ENCODE measurements at places on chromosomes 6 and 20.

DNA sequence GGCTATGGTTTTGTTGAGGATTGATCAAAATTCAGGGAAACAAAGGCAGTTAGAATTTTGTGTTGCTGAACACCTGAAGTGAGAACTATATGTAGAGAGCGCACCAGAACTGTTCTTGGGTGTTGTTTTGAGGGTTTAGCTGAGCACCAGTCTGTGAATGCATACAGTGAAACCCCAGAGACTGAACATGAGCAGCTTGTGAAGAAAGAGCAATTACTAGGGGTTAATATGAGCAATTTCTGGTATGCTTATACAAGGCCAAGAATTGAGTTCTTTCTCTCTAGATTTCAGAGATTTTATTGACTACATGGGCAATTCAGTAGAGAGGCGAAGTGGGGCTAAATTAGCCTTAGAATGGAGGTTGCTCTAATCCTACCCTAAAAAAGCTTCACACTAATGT, 93.9 kb downstream of the CD2AP start:
- DNase-seq = no peak

DNA sequence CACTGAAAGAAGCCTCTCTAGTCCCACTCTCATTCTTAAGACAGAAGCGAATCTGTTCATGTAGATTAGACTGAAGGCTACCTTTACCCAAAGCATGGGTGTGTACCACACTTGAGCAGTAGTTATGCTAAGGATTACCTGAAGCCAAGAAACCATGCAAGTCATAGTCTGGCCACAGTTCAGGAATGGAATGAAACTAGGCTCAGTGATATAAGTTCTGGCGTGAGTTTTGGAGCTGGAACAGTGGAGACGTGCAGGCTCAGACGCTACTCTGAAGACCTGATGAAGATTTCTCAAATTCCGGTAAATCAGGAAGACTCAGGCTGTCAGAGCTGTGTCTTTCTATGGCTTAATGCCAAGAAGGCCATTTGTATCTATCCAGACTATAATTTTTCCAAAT, 219.9 kb downstream of the HDGFL1 start:
- DNase-seq = no peak

GRCh38 chr6:88532241-88532860, 366.2 kb upstream of the CNR1 start:
- no peak for DNase-seq

DNA sequence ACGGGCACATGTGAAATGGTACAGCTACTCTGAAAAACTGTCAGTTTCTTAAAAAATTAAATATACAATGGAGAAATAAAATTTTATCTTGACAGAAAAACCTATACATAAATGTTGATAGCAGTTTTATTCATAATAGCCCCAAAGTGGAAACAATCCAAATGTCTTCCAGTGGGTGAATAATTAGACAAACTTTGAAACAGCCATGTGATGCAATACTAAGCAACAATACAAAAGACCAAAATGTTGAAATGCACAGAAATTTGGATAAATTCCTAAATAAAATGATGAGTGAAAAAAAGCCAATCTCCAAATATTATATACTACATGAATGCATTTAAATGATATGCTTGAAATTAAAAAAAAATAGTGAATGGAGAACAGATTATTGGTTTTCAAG, 523.1 kb downstream of the HTR1B start:
- peak; percentile 29 for DNase-seq

DNA sequence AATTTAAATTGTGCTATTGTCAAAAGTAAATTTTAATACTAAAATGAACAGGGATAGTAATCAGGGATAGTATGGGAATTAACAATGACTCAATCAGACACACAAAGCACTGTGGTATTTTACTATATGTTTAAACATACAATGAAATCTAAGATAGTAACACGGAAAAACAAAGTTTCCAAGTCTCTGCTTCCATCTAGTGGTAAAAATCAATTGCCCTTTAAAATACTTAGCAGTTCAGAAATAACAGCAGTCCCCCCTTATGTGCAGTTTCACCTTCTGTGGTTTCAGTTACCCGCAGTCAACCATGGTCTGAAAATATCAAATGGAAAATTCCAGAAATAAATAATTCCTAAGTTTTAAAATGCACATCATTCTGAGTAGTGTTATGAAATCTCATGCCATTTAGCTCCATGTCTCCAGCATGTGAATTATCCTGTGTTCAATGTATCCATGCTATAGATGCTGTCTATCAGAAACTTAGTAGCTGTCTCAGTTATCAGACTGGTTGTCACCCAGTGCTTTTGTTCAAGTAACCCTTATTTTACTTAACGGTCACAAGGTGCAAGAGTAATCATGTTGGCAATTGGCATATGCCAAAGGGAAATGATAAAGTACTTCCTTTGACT, 58.5 kb downstream of the AHI1 start:
- no peak for DNase-seq

DNA sequence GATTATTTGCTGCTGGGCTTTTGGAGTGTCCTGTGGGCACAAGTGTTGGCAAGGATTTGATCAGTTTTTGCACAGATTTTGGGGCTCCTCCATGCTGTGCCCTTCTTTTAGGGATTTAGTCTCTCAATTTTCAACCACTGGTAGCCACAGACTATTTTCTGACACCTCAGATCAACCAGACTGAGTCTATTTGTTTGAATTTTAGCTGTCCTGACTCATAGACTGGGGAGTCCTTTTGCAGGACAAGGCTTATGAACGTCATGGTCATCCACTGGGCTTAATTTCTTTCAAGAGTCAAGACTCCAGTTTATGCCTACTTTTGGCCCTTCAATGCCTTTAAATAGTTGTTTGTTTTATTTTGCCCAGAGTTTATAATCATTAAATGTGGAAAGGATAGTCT, 59.3 kb downstream of the BCKDHB start:
- no peak for DNase-seq

All from fibroblast of the conjunctiva (primary cell).